Tongue (tissue), 3 donors: ENCODE measurements at places on chromosomes 7 and 10. TPM values are rescaled to one million over a fixed set of nuclear protein-coding genes. Genes with fewer than 3 reads are reported as not detected.

CD36 gene
- 324 TPM for total RNA-seq

ALOX5 gene
- 12.4 TPM for total RNA-seq

CALML3 gene
- total RNA-seq = 9.4 TPM

VIPR2 gene
- 9.6 TPM for total RNA-seq

GNB2 gene
- 87.1 TPM for total RNA-seq

HOXA9 gene
- not detected for total RNA-seq

TWIST1 gene
- 16.4 TPM for total RNA-seq

RNF133 gene
- total RNA-seq = 1.6 TPM

PAPSS2 gene
- total RNA-seq = 19.8 TPM

FKBP9 gene
- total RNA-seq = 198 TPM

GIMAP7 gene
- 8.2 TPM for total RNA-seq

PLAU gene
- total RNA-seq = 37.8 TPM

SAP25 gene
- total RNA-seq = 2.9 TPM

GPR26 gene
- total RNA-seq = 0.10 TPM

LGI1 gene
- total RNA-seq = 8.5 TPM

TMEM140 gene
- total RNA-seq = 4.0 TPM

SMO gene
- 37.1 TPM for total RNA-seq
